ENCODE measurements at places on chromosomes 1 and 21. TPM values are rescaled to one million over a fixed set of nuclear protein-coding genes. Genes with fewer than 3 reads are reported as not detected.

GRCh38 chr1:112527266-112528010 lies 18.7 kb downstream of the WNT2B start:
- no peak for DNase-seq

- DNase-seq: no peak
These were observed 61.9 kb downstream of the HSPA13 start for GRCh38 chr21:14321042-14321441.

- no peak for DNase-seq
These were observed 75.0 kb downstream of the CEP350 start for GRCh38 chr1:180029524-180030135.

Gene MAB21L3
- total RNA-seq: not detected

GRCh38 chr1:28926629-28927265 lies 12.4 kb downstream of the EPB41 start:
- DNase-seq: peak; percentile 63

- DNase-seq: no peak
These were observed 82.5 kb upstream of the MPC2 start for GRCh38 chr1:168019407-168019806.

GRCh38 chr1:186301448-186301847 lies 73.6 kb downstream of the TPR start:
- DNase-seq: no peak

DNA sequence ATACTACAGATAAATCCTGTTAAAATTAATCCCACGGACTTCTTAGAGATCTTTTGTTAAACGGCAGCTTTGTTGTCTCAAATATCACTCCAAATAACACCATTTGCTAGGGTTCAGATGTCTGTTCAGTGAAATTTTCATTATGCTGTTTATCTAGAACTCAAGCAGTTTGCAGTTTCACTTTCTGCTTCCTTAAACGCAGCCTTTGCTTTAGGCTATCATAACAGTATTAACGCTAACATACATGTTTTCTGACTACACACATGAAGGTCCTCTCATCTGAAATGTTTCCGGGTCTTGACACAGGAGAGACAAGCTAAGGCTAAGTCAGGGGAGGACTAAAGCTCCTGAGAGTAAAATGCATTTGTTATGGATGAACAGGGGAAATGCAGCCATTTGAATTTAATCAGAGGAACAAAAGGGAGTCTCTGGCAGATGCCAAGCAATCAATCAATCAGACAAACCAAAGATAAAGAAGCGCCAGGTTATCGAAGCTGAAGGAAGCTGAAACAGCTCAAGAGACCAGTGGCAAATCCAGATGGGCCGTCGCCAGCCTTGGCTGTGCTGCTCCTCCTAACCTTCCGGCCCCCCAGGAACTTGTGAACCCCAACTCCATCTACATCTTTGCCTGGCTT lies 16.9 kb downstream of the CCSAP start:
- no peak for DNase-seq

Gene SHE
- total RNA-seq: not detected

DNA sequence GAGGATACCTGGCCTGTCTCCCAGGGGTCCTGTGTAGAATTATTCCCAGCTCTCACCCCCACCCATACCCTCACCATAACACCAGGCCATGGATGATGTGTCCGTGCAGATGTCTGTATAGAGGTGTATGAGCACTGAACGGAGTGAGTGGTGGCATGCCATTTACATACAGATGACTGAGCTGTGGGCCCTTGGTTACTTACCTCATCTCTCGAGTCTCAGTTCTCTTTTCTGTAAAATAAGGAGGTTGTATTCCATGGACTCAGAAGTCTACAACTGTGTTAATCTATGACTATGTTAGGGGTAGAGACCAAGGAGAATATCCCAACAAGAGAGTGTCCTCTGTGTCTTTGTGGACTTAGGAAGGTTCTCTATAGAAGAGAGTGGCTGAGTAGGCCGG lies 65.6 kb upstream of the CD1D start:
- no peak for DNase-seq

DNA sequence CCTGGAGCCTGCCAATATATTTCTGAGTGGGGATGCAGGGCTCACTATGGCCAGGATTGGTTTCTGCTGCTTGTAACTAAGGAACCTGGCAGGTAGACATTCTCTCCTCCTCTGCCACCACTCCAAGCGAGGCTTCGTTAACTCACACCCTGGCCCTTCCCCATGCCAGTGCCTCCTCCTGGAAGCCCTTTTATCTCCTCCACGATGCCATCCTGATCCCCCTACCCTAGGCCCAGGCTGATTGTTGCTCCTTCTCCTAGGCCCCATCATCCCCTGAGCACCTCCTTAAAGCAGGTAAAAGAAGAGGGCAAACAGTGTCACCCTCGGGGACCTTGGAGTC lies 118.5 kb downstream of the DMRTB1 start:
- no peak for DNase-seq

GRCh38 chr1:193662030-193662429 lies 475.6 kb upstream of the B3GALT2 start:
- no peak for DNase-seq

- DNase-seq: no peak
These were observed 496.0 kb downstream of the AGBL4 start for GRCh38 chr1:49527606-49528305.

- DNase-seq: no peak
These were observed 681.2 kb downstream of the PLPP3 start for GRCh38 chr1:55898181-55898580.

Gene TLR5
- 0.09 TPM for total RNA-seq

Gene COL16A1
- not detected for total RNA-seq

DNA sequence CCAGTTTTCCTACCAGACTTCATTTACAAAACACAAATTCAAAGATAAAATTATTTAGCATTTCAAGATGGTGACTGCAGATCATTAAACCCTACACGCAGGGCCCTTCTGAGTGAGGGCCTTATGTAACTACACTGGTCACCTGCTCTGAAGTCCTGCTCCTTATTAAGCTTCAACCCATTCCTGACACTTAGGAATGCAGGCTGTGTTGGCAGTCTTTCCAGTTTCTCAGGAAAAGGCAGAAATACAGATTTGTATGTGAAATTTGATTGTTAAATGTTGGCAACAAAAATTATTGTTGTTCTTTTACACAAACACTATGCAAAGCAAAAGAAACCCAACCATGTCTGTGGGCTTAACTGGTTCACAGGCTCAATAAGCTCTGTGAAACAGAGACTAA lies 25.8 kb upstream of the BCAS2 start:
- DNase-seq: no peak

Gene WDR64
- total RNA-seq: 0.12 TPM

All from activated CD8-positive, alpha-beta memory T cell treated with anti-CD3 and anti-CD28 coated beads, Interleukin-2, amount 10 ng/mL, durations not matched to agents 7 days and 5 days (primary cell).